ENCODE measurements at places on chromosomes 13 and 19.
A peak's percentile ranks its signal among the peaks of the same experiment; 100 is the strongest.

- DNase-seq: no peak
These were observed 3.1 kb downstream of the RPS28 start for GRCh38 chr19:8324186-8325050.

- DNase-seq: no peak
These were observed 851 bp downstream of the FBXO46 start for GRCh38 chr19:45729800-45730290.

DNA sequence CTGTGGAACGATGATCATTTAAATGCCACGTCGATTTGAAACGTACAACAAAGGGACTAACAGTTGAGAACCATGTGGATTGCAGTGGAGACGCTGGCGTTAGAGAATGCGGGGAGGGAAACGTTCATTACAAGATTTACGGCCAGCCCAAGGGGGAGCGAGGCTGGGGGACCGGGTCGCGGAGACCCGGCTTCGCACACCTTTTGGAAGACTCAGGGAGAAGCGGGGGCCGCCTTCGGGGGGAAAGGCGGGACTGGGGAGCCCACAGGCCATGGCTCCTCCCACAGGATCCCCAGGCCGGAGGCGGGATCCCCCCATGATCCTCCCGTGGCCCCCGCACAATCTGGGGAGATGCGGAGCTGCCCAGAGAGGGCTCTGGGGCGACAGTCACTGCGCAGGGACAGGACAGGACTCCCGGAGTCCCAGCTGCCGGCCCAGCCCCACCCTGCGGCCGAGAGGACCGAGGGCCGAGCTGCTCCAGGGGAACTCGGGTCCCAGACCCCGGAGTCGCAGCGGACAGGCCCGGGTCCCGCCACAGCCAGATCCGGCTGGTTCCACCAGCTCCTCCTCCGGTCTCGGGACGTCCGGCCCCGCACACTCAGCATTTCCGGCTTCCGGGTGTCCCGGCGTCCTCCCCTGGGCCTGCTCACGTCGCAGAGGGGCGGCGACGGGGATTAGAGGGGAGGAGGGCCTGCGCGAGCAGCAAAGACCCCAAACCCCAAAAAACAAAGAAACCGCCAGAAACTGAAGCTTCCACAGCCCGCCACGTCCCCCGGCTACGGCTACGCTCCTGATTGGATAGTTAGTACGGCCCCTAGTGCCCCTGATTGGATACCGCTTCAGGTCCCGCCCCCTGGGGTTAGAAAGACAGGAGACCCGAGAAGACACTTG, 21.1 kb upstream of the OR10H1 start:
- DNase-seq: peak; percentile 95

GRCh38 chr19:850221-850978, 1.7 kb upstream of the ELANE start:
- DNase-seq: no peak

GRCh38 chr19:29503785-29504184, 22.0 kb upstream of the VSTM2B start:
- DNase-seq: no peak

GRCh38 chr13:38990693-38991092, at the start of gene STOML3:
Gene STOML3, minus strand, starts transcription at chr13:38990831. Its CDS starts 110 bp downstream, at chr13:38990721.
- DNase-seq: no peak

DNA sequence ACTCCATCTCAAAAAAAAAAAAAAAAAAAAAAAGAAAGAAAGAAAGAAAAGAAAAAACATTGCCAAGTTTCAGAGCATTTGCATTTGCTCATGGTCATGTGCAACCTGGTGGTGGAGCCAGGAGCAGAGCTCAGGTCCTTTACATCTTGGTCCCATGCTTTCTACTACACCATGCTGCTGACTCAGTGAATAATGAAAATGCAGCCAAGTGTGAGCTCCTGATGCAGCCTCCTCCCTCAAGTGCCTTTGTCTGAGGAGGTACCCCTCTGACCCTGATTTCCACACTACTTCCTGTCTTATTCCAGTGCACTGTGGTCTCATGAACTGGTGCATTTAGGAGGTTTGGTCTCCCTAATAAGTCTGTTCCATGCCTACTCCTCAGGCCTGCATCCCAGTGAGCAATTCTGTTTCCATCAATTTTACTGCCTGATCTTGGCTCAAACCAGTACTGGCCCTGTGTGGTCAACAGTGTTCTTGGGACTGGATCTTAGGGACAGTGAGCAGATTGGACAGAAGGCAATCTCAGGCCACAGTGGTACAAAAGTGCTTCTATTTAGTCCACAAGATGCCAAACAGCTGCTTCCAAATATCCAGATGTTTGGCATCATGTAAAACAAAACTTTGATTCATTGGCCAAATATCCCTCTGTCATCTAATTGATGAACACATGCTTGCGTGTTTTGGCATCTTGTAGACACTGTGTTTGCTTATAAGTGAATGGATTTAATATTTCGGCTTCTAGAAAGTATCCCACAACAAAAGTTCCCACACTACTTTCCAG, 28.8 kb upstream of the LRCH1 start:
- no peak for DNase-seq

DNA sequence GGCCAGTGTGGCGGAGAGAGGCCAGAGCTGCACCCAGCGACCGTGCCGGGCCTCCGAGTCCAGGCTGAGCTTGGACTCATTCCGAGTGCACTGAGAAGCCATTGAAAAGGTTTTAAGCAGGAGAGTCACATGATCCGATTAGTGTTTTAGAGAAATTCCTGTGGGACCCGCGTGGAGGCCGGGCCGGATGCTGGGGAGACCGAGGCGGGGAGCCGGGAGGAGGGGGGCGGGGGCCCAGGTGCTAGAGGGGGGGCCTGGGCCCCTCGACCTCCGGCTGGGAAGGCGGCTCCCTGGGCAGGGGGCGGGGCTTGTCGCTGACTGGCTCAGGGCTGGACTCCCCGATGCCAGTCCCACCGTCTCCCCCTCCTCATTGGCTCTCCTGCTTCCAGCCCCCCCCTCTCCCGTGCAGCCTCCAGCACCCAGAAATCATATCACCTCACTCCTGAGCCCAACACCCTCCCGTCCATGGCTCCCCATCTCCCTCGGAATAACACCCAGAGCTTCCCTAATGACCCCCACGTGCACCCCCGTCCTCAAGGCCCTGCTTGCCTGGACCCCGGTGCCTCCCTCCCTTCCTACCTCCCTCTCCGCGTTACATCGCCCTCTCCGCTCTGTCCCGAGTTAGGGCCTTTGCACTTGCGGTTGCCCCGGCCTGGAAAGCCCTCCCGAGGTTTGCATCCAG, 5.2 kb upstream of the ZNF579 start:
- DNase-seq: peak; percentile 38

DNA sequence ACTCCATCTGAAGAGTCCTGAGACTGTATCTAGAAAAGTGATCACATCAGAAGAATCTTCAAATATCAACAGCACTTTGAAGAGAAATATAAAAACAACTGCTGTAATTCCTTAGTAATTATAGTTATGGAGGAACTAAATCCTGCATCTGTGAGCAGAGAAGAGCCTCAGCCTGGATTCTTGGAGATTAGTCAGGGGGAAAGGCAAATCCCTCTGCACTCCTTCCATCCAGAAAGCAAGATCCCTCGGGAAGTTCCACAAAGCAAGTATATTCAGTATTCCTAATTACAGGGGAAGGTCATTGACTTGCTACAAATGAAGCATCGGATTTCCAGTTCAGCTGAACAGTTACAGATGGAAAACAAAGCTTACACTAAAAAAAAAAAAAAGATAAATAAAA, 256.6 kb upstream of the IPO5 start:
- DNase-seq: no peak
